ENCODE measurements at places on chromosomes 2 and 18.

- DNase-seq = peak; percentile 5
These were observed 119.0 kb downstream of the ARL4C start for GRCh38 chr2:234377761-234378391.

GRCh38 chr2:165573534-165574461 is 104.3 kb downstream of the CSRNP3 start:
- no peak for DNase-seq

GRCh38 chr2:179020156-179020750 is 29.7 kb downstream of the CCDC141 start:
- no peak for DNase-seq

- DNase-seq = no peak
These were observed 45.3 kb downstream of the ZNF521 start for GRCh38 chr18:25306671-25307070.

DNA sequence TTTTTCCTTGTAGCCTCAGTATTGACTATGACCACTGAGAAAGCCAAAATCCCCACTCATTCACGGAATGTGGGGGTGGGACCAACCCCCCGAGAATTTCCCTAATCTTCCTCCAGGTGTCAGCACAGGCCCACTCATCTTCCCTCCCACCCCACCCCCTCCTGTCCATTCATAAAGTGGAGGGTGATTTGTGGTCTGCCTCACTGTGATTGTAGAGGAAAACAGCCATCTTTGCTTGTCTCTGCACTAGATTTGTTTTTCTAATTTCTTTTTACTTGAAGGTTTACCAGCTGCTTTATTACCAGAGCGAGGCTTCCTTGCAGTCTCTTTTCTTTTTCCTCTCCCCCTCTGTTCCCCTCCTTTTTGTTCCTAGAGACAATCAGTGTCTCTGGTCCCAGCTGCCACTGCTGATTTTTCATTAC is 171.8 kb downstream of the ICOS start:
- peak; percentile 1 for DNase-seq
